ENCODE measurements at places on chromosomes 7 and 10. TPM values are rescaled to one million over a fixed set of nuclear protein-coding genes. Genes with fewer than 3 reads are reported as not detected.

DNA sequence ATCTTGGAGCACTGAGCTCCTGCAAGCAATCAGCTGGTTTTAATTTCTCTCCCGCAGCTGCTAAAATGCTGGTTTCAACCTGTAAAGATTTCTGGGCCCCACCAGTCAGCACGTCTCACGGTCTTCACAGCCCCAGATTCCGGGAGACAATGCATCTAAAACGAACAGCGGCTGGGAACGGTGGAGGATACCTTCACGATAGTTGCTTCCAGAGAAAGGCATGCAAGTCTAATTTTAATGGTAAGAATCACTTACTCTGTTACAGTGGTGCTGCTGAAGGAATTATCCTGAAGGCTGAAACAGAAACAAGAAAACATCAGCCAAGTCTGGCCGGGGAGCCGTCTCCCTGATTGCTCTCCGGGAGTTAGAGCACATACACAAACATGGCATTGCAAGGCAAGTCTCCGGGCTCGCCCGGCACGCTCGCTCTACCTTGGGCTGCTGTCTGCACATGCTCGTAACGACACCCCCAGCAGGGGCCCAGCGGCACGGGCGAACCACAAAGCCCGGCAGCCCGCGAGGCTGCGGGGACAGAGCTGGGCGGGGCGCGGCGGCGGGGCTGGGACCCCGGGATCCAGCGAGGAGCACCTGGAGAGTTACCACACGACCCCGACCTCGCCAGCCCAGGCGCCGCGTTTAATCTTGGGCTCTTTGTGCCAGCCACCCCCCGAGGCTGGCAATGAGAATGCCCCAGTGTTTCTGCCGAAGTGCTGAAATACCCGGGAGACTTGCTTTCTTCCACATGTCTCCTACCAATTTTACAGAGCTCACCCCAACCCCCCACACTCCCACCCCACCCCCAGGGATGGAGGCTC, at the start of gene FAM13C:
TSS of gene FAM13C (minus strand) at position 406 of the 815 bp plus-strand sequence. CDS start at position 317, 89 bp downstream.
- peak; percentile 71 for DNase-seq

NEUROD6 gene
- not detected for polyA plus RNA-seq

DKK1 gene
- 5.1 TPM for polyA plus RNA-seq

- no peak for DNase-seq
These were observed 590.0 kb upstream of the MKI67 start for GRCh38 chr10:128716181-128716580.

- no peak for DNase-seq
These were observed 1.1 kb upstream of the SFTPA2 start for GRCh38 chr10:79561257-79561656.

DNA sequence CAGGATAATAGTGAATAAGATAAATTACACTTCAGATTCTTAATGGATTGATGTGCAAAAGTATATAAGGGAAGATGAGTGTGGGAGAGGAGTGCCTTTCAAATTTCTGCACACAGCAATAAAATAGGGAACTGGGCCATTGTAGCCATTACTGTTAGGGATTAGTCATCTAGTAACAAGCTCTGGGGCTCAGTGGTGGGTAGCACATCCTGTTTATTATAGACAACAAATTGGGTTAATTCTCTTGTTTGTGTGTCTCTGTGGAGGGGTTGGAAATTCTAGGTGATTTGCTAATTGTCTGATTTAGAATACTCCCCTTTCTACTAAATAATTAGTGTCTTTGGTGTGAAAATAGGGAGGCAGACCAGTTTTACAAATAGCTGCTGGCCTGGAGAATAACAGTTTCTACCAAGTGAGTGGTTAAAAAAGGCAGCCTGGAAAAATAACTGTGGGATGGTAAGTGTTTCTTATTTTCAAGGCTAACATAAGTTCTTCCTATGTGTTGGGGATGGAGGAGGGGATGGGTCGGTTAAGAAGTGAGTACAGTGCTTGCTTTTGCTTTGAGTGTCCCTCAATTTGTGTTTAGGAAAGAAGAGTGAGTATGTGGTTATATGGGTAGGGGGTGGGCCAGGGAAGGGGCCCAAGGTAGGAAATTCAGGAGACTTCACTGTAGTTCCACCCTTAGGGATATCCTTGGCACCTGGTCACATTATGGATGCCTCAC, 43.3 kb upstream of the TMEM248 start:
- DNase-seq = no peak

FGFR2 gene
- polyA plus RNA-seq = 0.22 TPM

GRCh38 chr7:82167558-82168314, 275.8 kb downstream of the CACNA2D1 start:
- DNase-seq = no peak

INTS15 gene
- 12.7 TPM for polyA plus RNA-seq

DNA sequence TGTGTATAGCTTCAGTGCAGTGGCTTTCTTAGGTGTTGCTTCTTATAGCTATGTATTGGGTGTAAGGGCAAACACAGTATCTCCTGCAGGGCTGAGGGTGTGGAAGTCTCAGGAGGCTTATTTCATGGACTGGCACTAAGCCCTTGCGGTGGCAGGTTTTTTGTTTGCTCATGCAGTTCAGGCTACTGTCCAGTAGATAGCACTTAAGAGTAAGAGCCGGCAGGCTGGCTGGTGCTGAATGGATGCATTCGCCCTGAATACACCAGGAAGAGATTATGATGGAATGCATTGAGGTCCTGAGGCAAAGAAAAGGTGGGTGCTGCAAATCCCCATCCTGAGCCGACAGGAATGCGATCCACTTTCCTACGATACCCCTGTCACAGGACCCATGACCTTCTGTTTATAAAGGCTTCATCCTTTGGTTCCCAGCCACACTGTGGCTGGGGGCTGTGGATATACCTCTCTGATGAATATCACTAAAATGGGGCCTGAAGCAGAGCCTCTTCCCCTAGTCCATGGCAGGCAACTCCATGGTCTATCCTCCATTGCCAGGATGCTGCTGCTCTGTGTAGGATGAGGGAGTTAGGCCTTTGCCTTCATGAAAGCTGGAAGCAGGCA, 44.9 kb downstream of the ANXA8 start:
- no peak for DNase-seq

GRCh38 chr7:134120405-134120804, 6.7 kb upstream of the LRGUK start:
- no peak for DNase-seq

- no peak for DNase-seq
These were observed 24.8 kb upstream of the CYCS start for GRCh38 chr7:25149836-25150235.

DNA sequence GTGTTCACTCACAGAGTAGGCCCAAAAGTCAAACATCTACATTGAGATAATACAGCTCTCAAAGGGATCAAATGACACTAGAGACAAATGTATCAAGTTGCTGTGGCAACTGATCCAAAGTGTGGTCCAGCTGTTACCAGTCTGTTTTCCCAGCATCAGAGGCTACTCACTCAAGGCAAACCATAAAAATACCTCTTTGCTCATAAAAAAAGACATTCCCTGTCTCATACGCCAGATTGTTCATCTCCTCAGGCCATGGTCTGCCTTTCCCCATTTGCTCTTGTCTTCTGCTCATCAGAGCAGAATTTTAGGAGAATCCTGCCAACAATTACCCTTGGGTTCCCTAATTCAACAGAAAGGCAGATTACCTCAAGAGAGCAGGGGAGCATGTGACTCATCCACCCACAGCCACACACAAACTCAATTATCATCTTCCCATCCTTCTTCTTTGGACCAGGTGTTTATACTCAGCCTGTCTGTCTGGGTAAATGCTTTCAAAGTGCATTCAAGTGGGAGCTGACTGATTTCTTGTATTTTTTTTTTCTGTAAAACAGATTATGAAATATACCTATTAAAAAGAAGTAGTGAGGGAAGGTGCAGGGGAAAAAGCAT, 226.5 kb upstream of the HPS1 start:
- DNase-seq = no peak

DNA sequence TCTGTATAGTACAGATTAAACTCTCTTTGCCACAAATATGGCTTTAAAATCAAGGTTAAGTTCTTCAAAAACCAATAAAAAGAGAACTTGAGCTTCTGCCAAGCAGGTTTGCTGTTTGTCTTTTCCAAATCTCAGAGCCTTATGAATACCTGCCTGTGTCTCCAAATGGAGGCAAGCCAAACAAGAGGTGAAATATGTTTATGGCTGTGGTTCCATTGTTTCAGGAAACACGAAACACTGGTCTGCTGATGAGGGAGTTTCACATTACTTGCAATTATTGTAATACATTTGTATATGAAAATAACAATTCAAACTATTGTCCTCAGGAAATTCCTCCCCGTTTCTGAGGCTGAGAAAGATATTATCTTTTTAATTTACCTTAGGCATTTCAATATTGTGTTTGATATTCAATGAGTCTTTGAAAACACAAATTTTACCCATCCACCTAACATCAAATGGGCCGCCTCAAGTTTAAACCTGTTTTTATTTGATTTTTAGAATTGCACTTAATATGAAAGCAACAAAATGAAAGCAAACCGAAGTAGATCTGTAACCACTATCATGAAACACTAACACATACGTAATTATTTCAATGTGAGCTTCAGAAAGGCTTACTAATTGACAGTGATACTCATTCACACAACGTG, 359.3 kb downstream of the HGF start:
- DNase-seq = no peak

DNA sequence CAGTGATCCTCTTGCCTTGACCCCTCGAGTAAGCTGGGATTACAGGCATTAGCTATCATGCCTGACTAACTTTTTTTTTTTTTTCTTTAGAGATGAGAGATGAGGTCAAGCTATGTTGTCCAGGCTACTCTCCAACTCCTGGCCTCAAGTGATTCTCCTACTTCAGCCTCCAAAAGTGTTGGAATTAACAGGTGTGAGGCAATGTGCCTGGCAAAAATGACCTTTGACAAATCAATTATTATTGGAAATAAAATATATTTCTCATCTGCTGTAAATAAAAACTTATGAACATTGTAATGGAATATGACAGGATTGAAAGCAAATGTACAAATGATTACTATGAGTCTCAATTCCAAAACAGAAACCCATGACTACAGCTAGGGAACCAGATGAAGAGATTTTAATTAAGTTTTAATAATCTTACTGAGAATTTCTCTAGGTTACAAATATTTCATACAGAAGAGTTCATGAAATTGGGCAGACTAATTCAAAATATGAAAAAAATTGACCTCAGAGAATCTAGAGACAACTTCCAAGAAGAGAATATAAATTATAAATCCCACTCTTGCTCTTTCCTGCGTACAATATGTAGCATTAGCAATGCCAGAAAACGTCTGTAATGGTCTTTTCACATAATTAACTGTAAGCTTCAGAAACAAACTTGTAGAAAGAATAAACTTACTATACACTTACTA, 414.7 kb downstream of the DGKB start:
- DNase-seq = no peak

ARID5B gene
- polyA plus RNA-seq = 5.3 TPM

- DNase-seq = no peak
These were observed 32.0 kb downstream of the ADAP1 start for GRCh38 chr7:922334-923107.

DNA sequence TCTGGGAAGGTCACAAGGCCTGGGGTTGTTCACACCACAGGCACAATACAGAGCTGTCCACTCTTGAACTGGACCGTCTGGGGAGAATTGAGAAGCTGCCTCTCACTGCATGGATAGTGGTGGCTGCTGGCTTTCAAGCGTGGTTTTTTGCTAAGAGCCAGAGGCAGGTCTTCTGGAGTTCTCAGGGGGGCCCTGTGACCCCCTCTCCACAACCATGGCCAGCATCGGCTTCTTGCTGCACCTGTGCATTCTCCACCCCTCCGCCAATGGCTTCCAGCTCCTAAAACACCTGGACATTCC, 140.3 kb downstream of the ADCY1 start:
- DNase-seq = no peak

- no peak for DNase-seq
These were observed 93.4 kb downstream of the PIP4K2A start for GRCh38 chr10:22620929-22621328.

SYNPO2L gene
- 147 TPM for polyA plus RNA-seq

CHST3 gene
- polyA plus RNA-seq = 12.0 TPM

ADCY1 gene
- polyA plus RNA-seq = 0.46 TPM

GRCh38 chr10:30114881-30115625, 55.7 kb upstream of the JCAD start:
- DNase-seq = no peak

IFIT2 gene
- polyA plus RNA-seq = 1.8 TPM

SGPL1 gene
- polyA plus RNA-seq = 5.9 TPM

DNA sequence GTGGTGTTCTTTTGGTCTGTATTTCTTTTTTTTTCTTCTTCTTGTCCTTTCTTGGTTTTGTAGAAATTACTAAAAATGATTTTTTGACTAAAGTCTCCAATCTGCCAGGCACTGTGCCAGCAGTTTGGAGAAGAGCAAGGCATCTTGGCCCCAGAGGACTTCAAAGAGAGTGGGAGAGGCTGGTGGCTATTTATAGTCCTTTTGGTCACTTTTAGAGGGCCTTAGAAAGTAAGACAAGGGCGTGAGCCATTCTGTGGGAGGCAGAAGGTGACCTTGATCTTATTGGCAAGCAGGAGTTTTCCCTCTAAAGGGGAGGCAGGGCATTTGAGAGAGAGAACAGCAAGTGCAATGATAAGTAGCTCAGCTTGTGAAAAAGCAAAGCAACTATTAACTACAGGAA, 211.9 kb downstream of the GALNT17 start:
- DNase-seq = no peak

DNA sequence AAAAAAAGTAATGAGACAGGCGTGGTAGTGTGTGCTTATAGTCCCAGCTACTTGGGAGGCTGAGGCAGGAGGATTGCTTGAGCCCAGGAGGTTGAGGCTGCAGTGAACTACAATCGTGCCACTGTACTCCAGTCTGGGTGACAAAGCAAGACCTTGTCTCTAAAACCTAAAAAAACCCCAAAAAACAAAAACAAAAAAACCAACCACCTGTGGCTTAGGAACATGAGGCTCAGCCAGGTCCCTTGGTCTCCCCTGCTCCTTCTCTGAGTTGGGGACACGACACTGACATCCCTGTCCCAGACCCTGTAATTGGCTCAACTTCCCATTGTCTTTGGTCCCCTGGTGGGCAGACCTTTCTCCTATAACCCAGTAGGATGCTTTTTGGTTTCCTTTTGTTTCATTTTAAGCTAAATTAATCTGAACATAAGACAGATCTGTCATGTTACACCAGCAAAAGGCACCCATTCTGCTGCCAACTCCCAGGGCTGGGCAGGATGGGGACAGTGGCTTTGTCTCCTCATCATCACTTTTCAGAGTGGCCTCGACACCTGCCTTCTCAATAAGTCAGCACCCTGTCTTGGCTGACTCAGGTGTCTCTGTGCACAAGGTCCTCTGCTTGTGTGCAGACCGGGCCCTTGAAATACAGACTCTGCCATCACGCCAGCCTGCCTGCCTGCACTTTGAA, 74.4 kb downstream of the MYL10 start:
- DNase-seq = no peak

TFPI2 gene
- 8.5 TPM for polyA plus RNA-seq

MOGAT3 gene
- polyA plus RNA-seq = not detected

GRCh38 chr10:62648921-62649320, 155.6 kb upstream of the ADO start:
- no peak for DNase-seq

GAD2 gene
- not detected for polyA plus RNA-seq

GRCh38 chr7:155198196-155198892, 99.3 kb upstream of the INSIG1 start:
- no peak for DNase-seq

CADPS2 gene
- polyA plus RNA-seq = 7.2 TPM

DNAJC12 gene
- 1.4 TPM for polyA plus RNA-seq

KMT2E gene
- polyA plus RNA-seq = 9.4 TPM
